Occipital lobe (tissue), 3 donors: ENCODE measurements at places on chromosomes 3 and 15. TPM values are rescaled to one million over a fixed set of nuclear protein-coding genes. Genes with fewer than 3 reads are reported as not detected.

DNA sequence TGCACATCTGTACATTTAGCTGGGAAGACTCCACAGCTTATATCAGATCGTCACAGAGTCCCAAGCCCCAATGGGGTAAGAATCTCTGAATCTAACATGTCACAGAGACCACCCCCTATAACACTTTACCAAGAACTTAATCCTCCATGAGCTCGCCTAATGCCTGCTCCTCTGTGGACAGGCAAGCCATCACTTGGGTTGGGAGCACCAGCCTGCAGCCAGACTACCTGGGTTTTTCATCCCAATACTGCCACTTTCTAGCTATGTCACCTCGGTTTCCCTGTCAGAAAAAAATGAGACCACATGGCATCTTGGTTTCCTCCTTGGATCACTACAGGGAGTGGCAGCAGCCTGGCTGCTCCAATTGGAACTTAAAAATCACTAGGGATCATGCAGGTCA lies 277.9 kb upstream of the TLE3 start:
- no peak for DNase-seq

- DNase-seq, result no peak
Measured at GRCh38 chr3:12345584-12346494, 57.0 kb downstream of the PPARG start.

DNA sequence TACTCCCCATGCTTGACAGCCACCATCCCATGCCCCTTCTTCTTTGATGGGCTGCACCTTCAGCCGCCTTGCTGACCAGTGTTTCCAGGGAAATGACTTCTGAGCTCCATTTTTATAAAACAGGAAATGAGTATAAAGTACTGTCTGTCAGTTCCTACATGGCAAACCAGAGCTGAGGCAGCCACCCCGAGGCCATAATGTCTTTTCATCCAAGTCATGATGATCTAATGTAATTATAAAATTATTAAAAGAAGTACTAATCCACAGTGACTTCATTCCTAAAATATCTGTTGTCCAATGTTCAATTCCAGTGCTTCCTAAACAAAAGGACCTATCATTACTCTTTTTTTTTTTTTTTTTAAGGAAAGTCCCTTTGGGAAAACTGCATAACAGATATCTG lies 75.2 kb upstream of the HERC1 start:
- DNase-seq, result no peak

Gene TJP1
- 48.7 TPM for total RNA-seq

- DNase-seq, result no peak
Measured at GRCh38 chr3:154507727-154508126, 77.7 kb upstream of the GPR149 start.

- DNase-seq, result no peak
Measured at GRCh38 chr3:170256597-170256996, 34.4 kb downstream of the PRKCI start.

DNA sequence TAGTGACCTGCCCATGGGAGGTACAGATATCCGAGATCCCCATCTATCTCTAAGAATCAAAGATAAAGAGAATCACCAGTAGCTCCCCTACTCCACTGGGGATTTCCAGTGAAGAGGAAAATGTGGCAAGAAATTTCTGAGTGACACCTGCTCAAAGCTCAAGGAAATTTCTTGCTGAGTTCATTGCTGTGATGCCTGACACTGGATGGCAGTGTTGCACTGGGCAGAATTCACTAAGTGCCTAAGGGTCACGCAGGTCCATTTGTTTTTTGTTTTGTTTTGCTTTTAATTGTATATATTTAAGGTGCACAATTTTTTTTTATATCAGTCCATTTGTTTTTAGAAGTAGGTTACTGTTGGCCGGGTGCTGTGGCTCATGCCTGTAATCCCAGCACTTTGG lies 109.5 kb upstream of the KCNAB1 start:
- DNase-seq, result no peak

- no peak for DNase-seq
Measured at GRCh38 chr3:47404431-47404876, 23.6 kb downstream of the PTPN23 start.

Gene THSD4
- total RNA-seq, result 1.6 TPM

DNA sequence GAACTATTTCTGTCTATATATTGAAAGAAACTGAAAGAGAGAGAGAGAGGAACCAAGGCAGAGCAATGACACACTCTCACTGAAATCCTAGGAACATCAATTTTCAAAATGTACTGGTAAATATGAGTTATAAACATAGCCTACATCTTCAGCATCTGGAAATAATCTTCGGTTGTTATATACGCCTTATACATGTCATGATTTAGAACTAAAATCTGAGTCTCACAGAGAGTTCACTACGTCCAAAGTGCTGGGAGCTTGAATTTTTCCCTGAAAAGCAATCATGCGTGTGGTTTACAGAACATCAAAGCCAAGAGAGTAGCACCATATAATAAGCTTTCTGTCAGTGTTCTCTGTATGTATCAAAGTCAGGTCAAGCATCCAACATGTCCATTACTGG lies 420.0 kb upstream of the CBLB start:
- DNase-seq, result no peak

Gene MKRN3
- total RNA-seq, result 25.7 TPM

Gene CYP11A1
- total RNA-seq, result not detected

Gene MCTP2
- 0.62 TPM for total RNA-seq

DNA sequence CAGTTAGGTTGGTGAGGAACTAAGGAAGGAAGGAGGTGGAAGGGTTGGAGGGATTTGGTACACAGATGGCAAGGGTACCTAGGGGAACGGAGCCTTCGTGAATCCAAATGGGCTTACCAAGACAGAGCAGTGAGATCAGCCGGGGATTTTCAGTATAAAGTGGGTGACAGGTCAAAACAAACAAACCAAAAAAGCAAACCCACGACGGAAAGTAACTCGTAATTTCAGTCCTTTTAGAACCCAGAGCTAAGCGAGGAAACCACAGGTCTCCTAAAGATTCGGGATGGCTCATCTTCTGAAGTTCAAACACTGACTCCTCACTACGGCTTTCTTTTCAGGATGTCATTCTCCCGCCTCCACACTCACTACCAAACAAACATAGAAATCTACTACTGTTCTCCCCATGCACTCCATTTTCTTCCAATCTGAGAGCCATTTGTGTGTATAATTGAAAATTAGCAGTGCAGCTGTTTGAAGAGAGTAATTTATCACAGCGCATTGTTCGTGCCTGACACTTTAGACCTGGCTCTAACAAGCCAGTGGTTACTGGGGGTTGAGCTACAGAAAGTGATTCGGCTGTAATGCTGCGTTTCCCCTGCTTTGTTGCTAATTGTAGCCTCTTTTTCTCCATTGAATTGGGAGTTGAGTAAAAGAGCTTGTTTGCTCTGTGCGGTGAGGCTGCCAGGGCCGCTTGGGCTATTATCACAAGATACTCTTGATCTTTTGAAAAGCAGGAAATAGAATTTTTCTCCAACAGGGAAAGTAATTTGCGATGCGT lies 64.7 kb upstream of the CCDC39 start:
- DNase-seq, result no peak

Gene EDEM1
- total RNA-seq, result 8.4 TPM

DNA sequence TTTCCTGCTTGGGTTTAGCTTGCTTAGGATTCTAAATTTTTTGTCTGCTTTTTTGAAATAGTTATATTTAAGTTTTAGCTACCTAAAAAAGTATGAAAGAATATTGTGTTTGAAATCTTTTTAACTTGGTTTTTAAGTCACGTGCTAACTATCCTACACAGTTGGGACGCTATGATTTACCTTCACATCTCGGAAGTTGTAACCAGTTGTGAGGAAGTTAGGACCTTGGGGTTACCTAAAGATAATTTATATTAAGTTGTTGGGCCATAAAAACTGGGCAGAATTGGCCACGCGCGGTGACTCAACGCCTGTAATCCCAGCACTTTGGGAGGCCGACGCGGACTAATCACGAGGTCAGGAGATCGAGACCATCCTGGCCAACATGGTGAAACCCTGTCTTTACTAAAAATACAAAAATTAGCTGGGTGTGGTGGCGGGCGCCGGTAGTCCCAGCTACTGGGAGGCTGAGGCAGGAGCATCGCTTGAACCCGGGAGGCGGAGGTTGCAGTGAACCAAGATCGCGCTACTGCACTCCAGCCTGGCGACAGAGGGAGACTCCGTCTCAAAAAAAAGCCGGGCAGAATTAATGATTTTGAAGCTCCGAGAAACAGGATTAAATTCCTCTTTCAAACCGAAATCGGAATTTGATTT lies 1.0 kb downstream of the ZFAND6 start:
- no peak for DNase-seq

- no peak for DNase-seq
Measured at GRCh38 chr3:157226173-157226847, 66.4 kb upstream of the CCNL1 start.

DNA sequence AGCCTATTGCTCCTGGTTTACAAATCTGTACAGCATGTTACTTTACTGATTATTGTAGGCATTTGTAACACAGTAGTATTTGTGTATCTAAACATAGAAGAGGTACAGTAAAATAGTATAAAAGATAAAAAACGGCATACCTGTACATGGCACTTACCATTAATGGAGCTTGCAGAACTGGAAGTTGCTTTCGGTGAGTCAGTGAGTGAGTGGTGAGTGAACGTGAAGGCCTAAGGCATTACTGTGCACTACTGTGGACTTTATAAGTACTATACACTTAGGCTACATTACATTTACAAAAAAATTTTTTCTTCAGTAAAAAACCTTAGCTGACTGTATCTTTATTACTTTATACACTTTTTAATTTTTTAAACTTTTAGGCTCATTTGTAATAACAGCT lies 90.9 kb downstream of the RAP2B start:
- DNase-seq, result no peak

DNA sequence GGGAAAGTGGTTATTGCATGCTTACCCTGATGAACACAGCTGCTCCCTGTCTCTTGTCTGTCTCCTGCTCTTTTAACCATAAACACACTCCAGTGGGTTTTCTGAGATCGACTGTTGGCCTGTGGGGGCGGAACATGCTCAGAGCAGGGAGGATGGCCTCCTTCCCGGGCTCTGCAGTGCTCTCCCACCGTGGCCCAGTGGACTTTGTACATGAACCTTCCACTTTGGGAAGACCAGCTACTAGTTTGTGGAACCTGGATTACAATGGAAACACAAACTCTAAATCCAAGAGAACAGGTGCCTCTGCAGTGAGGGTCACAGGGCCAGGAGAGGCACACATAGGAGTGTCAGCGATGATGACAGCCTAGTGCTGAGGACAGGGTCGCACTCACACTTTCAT lies 56.5 kb downstream of the KLF13 start:
- DNase-seq, result no peak

GRCh38 chr3:185270262-185270955 lies 16.6 kb upstream of the EHHADH start:
- no peak for DNase-seq

GRCh38 chr3:8560366-8561007 lies 58.9 kb downstream of the LMCD1 start:
- DNase-seq, result no peak

DNA sequence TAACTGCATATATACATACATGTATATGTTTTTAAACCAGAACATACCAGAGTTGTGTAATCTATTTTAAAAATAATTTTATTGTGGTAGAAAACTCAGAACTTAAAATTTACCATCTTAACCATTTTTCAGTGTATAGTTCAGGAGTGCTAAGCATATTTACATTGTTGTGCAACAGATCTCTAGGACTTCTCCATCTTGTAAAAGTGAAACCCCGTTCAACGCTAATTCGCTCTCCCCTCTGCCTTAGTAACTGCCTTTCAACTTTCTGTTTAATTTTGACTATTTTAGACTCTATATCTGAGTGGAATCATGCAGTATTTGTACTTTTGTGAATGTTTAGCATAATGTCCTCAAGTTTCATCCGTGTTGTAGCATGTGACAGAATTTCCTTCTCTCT lies 51.8 kb upstream of the SSR3 start:
- no peak for DNase-seq

DNA sequence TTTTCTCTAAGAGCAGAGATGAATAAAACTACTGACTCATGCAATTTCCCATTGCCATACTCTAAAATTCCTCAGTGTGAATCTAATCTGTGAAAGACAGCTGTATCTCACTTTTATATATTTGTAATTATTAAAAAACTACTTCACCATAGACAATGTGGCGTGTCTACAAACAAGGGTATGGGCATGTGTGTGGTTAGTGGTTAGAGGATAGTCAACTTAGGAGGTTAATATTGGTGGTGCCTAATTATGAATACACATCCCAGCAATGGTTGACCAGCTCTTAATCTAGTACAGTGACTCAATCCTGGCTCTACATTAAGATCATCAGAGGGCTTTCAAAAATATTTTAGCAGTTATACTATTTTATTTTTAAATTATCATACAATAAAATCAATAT lies 94.5 kb downstream of the GOLIM4 start:
- DNase-seq, result no peak

Gene MYO5C
- 1.2 TPM for total RNA-seq

DNA sequence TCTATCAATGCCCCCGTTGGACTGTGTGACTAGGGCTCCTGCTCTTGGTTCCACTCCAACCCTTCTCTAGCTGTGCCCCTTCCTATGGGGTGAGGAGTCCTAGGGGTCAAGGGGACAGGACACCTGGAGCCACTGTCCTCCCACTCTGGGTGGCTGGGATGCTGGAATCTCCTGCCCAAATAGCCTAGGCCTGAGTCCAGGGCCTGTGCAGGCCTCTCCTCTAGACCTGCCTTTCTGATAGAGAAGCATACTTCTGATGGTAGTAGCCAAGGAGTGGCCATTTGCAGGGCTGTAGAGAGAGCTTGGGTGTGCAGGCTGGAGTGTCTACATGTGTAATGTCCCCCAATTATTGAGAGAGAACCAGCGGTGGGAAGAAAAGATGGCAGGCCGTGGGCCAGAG lies 54.2 kb downstream of the ITGA11 start:
- DNase-seq, result no peak

Gene PLA2G4E
- total RNA-seq, result not detected

- DNase-seq, result no peak
Measured at GRCh38 chr3:113953677-113954076, 5.9 kb downstream of the ZDHHC23 start.

DNA sequence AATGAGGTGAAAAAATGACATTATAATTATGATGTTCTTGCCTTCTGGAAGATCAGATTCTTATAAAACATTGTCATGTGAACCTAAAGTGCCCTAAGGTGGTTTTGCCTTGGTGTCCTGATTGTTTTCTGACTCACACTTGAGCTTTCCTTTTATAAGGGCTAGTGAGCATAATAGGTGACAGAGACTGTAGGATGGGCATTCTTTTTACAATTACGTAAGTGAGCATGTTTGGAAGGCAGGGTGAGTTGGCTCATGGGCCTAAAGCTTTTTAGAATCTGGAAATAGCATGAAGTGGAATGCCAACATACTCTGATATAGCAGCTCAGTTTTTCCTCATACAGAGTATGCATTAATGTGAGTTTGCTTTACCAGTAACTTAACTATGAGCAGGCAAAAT lies 41.2 kb downstream of the CRYBG3 start:
- DNase-seq, result no peak

DNA sequence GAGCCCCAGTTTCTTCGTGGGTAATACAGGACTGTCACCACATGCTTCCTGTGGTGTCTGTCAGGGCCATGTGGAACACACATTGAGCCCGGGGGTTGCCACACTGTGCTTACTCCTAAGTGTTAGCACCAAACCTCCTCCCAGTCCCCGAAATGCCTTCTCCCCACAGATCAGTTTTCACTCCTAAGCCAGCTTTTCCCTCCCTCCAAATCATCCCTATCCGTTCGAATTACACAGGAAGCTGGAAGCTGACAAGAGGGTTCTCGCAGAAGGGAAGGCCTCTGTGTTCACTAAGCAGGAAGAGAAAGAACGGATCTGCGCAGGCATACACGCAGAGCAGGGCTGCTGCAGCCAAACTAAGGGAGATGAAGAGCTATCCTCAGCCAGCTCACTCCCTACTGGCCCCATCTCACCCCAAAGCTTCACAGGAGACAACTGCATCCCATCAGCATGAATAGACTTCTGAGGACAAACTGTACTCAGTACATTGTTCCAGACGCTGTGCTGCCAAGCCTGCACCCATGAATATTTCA lies 32.3 kb downstream of the XXYLT1 start:
- no peak for DNase-seq

- peak; percentile 42 for DNase-seq
Measured at GRCh38 chr3:48187579-48188265, 495 bp downstream of the CDC25A start.
